ENCODE measurements at places on chromosomes 5 and 9.

DNA sequence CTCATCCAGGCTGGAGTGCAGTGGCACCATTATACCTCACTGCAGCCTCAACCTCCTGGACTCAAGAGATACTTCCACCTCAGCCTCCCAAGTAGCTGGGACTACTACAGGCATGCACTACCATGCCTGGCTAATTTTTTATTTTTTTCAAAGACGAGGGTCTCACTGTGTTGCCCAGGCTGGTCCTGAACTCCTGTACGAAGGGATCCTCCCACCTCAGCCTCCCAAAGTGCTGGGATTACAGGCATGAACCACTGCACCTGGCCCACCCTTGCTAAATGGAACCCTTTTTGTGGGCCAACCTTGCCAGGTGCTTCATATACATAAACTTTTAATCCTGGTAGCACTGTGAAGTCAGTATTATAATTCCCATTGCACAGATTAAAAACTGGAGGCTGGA is 1.0 kb downstream of the GRHPR start:
- no peak for DNase-seq

DNA sequence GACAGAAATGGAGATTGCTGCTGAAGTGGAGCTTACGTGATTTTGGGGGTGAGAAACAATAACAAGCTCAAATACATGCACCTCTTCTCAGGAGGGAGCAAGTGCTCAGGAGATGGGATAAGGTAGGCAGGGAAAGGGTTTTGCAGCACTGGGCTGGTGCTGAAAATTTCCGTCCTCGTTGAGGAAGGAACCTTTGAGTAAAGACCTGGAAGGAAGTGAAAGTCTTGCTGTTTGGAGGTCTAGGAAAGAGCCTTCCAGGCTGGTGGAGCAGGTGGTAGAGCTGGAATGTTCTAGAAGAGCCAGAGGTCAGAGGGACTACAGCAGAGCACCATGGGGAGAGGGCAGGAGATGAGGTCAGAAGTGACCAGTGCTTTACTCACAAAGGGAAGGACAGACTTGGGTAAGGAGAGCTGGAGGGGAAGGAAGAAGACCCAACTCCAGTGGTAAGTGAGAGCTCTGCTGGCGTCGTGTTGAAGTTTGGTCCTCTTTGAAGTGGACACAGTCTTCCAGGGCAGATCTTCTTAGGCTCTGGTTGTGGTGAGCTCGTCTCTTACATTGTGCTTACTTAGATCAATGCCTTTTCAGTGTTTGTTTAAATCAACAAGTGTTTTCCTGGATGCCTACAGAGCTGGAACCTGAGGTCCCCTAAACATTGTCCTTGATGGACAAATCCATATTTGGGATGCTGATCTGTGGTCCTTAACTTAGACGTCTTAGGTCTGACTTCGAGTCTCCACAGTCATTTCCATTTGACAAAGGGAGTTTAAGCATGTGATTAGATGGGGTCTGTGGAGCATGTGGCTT is 21.0 kb downstream of the ANKRD33B start:
- DNase-seq = peak; percentile 7

DNA sequence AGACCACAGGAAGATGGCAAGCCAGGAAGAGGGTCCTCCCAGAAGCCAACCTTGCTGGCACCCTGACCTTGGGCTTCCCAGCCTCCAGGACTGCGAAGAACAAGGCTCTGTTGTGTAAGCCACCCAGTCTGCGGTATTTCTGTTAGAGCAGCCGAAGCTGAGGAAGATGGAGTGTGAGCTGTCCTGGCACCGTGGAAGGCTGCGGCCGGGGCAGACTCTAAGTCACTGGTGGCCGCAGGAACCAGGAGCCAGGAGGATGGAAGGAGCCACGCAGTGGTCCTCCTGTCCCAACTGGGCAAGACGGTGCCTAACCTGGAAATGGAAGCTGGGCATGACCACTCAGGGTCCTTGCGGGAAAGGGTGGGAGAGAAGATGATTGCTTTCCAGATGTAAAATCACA is 89.1 kb downstream of the ZNF354C start:
- no peak for DNase-seq

DNA sequence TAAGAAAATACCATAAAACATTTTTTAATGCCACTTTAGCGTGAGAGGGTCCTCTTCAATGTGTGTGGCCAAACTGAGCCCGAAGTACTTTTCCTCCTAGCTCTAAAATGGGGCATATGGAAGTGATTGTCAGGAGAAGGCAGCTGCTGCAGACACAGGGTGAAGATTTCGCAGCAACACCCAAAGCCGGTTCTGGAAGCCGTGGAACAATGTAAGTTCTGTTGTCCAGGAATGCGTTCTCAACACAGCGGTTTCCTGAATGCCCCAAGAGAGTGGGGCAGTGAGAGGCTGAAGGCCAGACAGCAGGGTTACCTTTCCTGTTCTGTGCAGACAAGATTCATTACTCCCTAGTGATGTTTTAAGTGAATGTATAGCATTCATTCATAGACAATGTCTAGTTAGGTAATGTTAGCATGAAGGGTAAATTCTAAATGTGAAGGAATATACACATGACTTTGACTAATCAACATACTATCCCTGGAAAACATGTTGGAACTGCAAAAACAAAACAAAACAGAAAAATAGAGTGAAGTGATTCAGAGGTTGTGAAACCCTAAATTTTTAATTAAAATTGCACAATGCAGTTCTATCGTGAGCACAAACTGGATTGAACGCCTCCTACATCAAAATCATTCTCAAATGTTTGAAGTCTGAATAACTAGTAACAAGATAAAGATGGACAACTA is 197.0 kb upstream of the SEMA6A start:
- DNase-seq = no peak

DNA sequence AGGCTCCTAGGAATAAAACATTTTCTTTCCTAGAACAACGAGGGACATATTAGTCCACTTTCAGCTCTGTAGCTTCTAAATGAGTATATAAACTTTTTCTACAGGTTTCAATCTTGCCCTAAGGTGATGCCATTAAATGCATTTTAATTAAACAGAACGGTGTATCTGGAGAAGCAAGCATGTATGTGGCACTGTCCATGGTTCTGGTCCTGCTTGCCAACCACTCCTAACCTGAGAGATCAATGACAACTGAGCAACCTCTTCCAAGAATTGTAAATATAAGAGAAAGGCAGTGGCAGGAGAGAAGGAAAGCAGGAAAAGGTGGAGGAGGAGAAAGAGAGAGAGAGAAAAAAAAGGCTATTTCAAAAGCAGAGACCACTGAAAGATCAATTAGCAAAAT is 95.6 kb upstream of the SPOCK1 start:
- no peak for DNase-seq

DNA sequence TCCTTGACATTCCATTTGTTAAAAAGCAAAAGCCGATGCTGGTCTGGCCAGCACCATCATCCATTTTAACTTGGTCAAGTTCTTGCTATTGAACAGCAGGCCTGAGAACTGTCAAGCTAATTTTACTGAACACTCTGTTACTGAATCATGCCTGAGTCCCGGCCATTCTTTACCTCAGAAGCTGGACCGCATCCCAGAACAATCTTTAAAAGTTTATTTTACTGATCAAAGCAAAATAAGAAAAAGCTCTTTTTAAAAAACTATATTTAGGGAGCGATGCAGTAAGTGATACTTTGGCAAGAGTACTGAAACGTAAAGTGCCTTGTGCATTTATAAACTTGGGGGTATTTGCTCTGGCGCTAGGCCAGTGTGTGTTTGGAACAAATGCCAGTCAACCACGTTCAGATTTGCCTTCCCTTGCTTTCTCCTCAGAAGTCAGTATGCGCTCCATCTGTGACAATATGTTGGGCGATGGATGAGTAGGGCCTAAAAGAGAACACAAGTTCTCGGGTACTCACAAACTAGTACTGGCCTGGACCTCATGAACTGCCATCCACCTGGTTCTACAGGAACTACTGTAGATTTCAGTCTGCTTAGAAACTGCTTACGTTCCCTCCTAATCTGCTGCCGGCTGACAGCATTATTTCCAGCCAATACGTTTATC is 161.9 kb downstream of the MAPKAP1 start:
- no peak for DNase-seq

Measured in Peyer's patch (tissue), 4 donors.